ENCODE measurements at places on chromosomes 2 and 18.

GRCh38 chr2:72576459-72576858 lies 249.4 kb downstream of the EXOC6B start:
- no peak for DNase-seq

- no peak for DNase-seq
Observed at GRCh38 chr2:220646424-220646823, 925.7 kb downstream of the EPHA4 start.

GRCh38 chr2:62344472-62344871 lies 148.6 kb downstream of the B3GNT2 start:
- DNase-seq: no peak

GRCh38 chr2:164934401-164935117 lies 20.8 kb downstream of the SLC38A11 start:
- DNase-seq: no peak

DNA sequence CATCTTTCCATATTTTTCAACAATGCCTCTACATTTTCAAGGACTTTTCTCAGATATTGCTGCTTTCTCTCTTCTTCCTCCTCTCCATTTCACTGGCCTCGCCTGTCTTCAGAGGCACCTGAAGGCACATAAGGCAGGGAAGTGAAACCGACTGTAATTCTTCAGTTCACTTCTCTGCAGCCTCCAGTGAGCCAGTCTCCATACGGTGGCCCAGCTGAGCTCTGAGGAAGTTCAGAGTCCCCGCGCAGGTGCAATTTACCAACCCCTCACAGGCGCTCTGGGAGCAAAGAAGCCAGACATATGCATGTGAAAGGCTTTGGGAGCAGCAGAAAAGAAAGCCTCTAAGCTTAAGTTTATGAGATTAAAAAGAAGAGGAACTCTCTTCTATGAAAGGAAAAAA lies 12.4 kb downstream of the KLHL14 start:
- DNase-seq: no peak

DNA sequence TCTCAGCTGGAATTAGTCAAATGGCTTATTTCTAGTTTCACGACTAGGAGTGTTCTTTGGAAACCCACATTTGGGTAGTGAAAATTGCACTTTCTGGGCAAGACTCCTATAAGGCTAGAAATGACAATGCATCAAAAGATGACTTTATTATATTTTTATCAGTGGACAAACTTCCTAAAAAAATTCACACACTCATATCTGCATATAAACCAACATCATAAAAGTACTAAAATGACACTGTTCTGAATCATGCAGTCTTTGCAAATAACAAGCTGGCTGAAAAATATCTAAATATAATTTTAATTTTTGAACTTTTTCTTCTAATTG lies 17.6 kb downstream of the MXD1 start:
- no peak for DNase-seq
